BJ (cell line): ENCODE measurements at places on chromosomes 16 and 17.

- DNase-seq, result no peak
Observed at GRCh38 chr16:64304951-64305350, 816.9 kb downstream of the CDH11 start.

DNA sequence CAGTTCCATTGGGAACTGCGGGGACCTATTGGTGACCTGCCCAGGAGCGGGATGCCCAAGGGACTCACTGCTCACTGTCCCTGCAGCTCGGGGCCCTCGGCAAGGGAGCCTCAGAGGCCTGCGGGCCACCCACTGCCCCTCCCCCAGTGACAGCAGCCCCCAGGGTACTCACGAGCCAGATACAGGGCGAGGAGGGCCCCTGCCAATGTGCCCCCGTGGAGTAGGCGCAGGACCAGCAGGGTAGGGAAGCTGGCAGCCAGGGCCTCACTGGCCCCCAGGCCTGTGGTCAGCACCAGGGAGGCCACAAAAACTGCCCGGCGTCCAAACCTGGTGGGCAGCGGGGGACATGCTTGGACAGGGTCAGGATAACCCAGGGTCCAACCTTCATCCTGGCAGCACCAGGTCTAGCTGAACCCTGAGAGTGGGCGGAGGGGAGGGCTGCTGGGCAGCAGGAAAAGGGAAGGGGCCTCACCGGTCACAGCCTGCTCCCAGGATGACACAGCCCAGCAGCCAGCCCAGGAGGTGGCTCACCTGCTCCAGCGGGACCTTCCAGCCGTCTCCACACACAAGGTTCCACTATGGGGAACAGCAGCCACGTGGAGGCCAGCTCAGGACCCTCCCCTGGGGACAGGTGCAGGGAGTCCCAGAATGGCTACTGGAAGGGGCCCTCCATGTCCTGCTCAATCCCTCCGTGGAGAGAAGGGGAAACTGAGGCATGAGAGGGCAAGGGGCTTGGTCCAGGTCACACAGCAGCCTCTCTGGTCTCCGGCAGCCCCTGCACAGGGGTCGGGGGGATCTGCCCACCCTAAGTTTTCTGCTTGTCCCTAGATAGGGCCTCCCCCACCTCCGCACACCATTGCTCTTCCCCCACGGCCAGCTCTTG is 855 bp downstream of the SLC22A31 start:
- DNase-seq, result no peak

GRCh38 chr16:31713945-31714902 is 159.4 kb upstream of the ZNF267 start:
- no peak for DNase-seq

- DNase-seq, result no peak
Observed at GRCh38 chr17:36148559-36149295, 27.7 kb downstream of the TBC1D3B start.

GRCh38 chr17:29116804-29117753 is 63.1 kb downstream of the MYO18A start:
- no peak for DNase-seq

- DNase-seq, result peak; percentile 97
Observed at GRCh38 chr16:24700549-24701392, 28.7 kb upstream of the TNRC6A start.

GRCh38 chr17:8223356-8224126 is 13.2 kb upstream of the AURKB start:
- no peak for DNase-seq

DNA sequence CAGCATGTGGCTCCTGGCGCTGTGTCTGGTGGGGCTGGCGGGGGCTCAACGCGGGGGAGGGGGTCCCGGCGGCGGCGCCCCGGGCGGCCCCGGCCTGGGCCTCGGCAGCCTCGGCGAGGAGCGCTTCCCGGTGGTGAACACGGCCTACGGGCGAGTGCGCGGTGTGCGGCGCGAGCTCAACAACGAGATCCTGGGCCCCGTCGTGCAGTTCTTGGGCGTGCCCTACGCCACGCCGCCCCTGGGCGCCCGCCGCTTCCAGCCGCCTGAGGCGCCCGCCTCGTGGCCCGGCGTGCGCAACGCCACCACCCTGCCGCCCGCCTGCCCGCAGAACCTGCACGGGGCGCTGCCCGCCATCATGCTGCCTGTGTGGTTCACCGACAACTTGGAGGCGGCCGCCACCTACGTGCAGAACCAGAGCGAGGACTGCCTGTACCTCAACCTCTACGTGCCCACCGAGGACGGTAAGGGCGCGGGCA is 645 bp downstream of the NLGN2 start:
- DNase-seq, result no peak

GRCh38 chr17:7710301-7710700 is 5.3 kb downstream of the EFNB3 start:
- no peak for DNase-seq

- no peak for DNase-seq
Observed at GRCh38 chr16:3471518-3472176, 23.6 kb downstream of the C16orf90 start.

DNA sequence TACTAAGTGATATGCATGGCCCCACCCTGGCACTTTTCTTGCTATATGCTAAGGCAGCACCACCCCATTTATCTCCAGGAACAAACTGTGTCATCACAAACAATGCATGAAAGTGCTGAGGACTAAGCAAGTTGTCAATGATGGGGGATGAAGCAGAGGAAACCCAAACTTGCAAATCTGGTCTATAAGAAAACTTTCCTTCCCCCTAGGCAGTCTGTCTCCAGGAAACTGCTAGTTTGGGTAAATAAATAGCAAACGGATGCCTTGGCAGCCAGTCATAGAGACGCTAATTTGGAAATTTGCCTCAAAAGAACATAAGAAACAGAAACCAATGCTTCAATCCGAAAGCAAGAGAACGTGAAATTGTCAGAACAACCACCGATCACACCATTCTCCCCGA is 5.6 kb upstream of the HSBP1 start:
- DNase-seq, result peak; percentile 73

- no peak for DNase-seq
Observed at GRCh38 chr16:2919511-2920255, 8.0 kb downstream of the FLYWCH1 start.

GRCh38 chr16:76897816-76898215 is 293.2 kb upstream of the MON1B start:
- DNase-seq, result no peak

DNA sequence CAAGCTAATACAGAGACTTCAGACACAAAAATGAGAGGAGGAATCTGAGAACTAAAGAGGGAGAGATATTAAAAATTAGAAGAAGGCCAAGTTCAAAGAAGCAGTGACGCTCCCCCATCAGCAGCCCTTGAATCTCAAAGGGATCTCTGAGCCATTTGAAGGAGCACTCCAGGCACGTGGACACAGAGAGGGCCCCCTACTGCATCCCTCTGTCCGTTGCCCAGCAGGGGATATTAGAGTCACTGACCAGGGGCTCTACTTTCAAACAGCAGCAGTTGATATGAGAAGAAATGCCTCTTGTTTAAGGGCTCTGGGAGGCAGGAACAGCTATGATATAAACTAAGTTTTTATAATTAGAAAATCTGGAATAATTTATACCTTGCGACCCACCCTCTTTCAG is 479.0 kb upstream of the SALL1 start:
- no peak for DNase-seq

GRCh38 chr17:10192461-10192860 is 5.9 kb downstream of the GAS7 start:
- no peak for DNase-seq

GRCh38 chr17:59373882-59374495 is 42.5 kb downstream of the YPEL2 start:
- peak; percentile 57 for DNase-seq

GRCh38 chr17:35870906-35871819 is 2.5 kb upstream of the HEATR9 start:
- no peak for DNase-seq
